ENCODE measurements at places on chromosomes 7 and 10.

DNA sequence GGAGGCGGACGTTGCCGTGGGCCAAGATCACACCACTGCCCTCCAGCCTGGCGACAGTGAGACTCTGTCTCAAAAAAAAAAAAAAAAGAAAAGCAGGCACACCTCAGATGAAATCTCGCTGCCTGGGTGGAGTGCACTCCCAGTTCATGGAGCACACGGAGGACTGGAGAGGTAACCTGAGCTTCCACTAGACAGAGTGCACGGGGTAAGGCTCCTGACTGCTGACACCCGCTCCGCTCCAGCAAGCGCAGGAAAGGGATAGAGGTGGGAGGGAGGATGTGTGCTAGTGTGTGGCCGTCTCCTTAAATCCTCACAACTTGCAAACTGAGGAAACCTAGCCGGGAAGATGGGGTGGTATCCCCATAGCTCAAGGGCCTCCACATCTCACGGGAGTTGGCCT lies 50.8 kb downstream of the FAM53B start:
- no peak for DNase-seq

DNA sequence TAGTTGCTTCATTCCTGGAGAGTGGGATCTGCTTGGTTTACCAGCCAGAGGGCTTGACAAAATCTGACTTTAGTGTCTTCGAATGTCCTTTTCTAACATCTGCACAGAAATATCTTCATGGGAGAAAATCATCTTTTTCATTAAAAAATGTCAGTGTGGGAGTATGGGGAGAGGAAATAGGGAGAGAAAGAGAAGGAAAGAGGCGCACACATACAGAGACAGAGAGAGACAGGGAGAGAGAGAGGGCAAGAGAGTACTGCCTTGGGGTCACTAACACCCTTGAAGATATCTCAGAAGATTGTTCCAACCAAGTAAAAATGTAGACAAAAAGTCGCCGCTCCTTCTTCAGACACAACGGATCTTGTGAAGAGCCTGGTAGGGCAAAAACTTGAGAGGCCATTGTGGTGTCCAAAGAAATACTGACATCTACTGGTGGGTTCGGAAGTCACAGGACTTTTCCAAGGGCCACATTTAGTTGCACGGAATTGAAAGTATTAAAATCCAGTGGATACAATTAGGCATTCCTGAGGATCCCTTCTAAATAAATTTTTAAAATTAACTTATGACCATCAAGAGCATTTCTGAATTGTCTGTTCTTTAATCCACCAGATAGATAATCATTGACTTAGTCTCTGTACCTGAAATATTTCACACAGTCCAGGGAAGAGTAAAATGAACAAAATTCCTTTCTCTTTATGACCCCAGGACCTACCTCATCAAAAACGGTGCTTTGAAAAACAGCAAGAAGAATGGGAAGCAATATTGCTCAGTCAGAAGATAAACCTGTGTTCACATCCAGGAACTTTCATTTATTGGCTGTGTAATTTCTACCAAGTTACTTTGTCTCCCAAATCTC lies 29.7 kb downstream of the VIM start:
- peak; percentile 27 for DNase-seq

- DNase-seq, result no peak
Measured at GRCh38 chr10:110764793-110765512, 106.8 kb upstream of the PDCD4 start.

DNA sequence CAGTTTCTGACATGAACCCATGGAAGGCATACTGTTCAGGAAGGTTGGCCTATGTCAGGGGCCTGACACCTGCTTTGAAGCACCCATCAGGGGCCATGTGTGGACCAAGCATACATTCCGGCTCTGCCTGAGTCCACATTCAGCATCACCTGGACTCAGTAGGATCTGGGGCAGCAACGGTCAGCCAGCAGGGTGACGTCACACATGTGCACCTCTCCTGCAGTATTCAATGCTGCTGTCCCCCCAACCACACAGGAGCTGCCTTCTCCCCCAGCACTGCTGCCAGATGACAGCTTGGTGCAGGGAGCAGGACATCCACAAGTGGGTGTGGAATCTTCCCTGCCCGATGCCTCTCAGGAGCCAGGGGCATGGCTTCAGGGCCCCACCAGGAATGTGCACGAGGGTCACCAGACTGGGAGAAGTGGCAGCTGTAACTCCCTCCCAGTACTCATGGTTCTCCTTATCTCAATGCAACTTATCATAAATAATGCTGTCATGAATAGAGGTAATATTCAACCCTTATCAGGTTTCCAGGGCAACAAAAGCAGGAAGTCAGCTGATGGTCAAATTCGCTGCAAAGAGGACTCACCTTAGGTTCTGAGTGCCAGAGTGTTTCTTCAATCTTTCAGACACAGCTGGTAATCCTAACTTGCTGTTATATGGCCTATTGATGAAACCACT lies 292.9 kb downstream of the PAXIP1 start:
- no peak for DNase-seq

GRCh38 chr10:119190353-119190752 lies 11.7 kb upstream of the PRDX3 start:
- no peak for DNase-seq

- no peak for DNase-seq
Measured at GRCh38 chr10:79209831-79210230, 137.4 kb upstream of the PPIF start.

GRCh38 chr7:151396328-151396970 lies 13.4 kb downstream of the WDR86 start:
- DNase-seq, result no peak

GRCh38 chr7:88458279-88458678 lies 151.6 kb upstream of the STEAP4 start:
- DNase-seq, result no peak

GRCh38 chr7:30175636-30176147 lies 40.9 kb downstream of the MTURN start:
- DNase-seq, result no peak

DNA sequence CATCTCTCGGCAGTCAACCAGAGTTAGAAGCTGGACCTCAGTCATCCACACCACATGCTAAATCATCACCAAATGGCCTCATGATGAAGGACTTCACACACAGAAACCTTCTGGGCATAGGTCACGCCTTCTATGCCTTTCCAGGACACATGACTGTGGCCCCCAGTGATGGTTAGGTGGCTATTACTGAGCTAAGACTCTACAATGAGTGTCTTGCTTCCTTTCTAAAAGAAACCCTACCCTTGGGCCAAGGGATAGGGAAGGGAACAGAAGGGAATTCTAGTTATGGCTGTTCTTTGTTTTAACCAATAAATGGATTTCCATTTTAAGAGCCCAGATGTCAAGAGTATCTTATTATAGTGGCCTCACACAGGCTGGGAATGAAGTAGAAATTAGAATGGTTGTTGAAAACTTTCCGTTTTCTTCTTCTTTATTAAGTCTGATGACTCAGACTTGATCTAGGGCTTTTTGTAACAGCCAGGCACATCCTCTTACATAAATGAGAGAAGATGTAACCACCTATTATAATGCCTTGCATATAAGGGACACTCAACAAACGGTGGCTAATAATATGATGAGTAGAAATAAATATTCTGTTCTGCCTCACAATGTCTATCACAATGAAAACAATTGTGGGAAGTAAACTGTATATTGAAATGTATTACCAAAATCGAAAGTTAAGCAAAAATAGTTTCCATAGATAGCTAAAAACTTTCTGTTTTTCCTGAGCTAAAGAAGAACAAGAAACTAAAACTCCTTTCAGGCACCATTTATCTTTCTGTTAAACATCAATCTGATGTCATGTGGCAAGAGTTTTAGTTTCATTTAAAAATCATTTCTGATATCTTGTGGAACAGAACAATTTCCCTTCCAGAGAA lies 62.5 kb upstream of the TOMM7 start:
- no peak for DNase-seq

- DNase-seq, result no peak
Measured at GRCh38 chr7:94697035-94697974, 41.4 kb upstream of the SGCE start.

GRCh38 chr7:132113536-132114371 lies 462.5 kb downstream of the PLXNA4 start:
- DNase-seq, result no peak

GRCh38 chr10:16440396-16441133 lies 3.8 kb downstream of the PTER start:
- DNase-seq, result no peak

DNA sequence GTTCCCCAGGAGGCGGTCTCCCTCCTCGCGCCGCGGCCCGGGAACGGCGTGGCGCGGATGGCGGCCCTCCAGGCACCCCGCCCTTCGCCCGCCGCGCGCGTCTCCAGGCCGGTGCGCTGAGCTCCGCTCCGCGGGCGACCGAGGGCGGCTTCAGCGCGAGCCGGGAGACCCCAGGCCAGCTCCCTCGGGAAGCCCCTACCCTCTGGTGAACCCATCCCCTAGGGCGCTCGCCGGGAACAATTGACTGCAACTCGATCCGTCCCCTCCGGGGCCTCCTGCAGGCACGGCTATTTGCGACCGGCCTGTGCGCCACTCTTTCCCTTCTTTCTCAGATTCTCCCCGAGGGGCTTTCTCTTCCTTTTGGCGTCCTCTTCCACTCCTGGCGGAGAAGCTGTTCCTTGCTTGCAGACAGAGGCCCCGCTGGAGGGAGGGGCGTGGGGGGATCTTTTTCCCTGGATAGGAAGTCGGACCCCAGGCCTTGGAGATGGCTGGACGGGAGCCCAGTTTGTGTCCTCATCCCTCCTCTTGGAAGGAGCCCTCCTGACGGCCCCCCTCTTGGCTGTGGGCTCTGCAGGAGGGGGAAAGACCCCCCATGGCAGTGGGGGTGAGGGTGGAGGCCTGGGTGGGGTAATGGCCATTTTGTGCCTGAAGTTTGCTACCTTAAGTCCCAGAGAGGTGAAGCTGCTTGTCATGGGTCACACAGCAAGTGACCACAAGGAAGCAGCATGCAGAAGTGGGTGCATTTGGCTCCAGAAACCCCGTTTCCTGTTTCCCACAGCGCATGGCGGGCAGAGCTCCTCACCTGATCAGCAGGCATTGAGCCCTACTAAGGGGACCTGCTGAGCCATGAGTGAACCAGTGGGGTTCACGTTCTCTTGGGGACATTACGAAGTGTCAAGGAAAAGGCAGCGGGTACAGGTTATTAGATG lies 171.2 kb upstream of the TNRC18 start:
- DNase-seq, result no peak

DNA sequence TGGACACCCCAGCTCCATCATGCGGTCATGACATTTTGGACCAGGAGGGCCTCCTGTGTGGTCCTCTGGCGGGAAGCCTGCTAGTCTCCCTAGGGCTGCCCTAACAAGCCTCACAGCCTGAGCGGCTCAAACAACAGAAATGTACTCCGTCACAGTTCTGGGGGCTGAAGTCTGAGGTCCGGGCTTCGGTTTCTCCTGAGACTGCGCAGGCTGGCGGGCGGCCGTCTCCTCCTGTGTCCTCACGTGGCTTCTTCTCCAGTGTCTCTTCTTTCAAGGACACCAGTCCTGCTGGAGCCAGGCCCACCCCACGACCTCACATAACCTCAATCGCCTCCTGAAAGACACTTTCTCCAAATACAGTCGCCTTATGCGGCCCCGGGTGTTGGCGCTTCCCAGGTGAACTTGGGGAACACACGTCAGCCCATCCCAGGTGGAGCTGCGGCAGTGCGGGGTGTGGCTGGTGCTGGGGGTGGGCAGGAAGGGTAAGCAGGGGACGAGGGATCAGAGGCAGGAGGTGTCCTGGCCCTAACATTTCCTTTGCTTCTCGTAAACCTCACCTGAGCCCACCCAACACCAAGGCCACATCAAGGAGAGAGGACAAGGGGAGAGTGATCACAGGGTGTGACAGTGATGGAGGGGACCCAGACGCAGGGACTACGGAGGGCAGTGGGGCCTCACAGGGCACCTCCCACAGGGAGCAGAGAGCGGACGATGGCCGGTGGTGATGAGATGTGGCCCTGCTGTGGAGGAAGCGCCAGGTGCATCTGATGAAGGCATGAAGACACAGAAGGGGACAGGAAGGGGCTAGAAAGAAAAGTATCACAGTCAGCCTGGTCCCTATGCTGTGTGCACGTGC lies 580.6 kb downstream of the PTPRN2 start:
- DNase-seq, result no peak

DNA sequence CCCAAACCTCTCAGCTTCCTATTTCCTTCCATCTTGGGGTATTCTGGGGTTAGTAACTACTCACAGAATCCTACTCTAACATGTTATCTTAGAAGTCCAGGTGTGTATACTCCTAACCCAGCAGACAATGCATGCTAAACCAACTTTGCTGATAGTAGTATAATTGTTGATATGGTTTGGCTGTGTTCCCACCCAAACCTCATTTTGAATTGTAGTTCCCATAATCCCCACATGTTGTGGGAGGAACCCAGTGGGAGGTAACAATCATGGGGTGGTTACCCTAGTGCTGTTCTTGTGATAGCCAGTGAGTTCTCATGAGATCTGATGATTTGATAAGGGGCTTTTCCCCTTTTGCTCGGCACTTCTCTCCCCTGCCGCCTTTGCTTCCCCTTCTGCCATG lies 135.1 kb downstream of the CHRM2 start:
- DNase-seq, result no peak

GRCh38 chr7:114138587-114138986 lies 219.8 kb upstream of the PPP1R3A start:
- DNase-seq, result no peak

DNA sequence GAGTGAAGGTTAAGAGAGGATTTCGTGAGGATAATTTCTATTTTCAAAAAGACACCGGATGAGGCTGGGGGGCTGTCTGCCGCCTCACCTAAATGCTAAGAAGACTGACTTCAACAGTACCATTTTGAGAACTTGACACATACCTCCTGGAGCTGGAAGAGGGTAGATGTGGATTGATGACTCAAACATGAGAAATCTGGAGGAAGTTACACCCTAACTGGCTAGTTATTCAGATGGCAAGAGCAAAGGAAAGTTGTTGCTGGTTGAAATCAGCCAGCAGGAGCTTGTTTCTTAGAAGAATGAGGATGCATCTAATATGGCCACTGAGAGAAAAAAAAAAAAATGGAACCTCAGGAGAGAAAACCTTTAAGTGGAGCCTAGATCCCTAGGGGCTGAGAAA lies 76.2 kb upstream of the KIAA1217 start:
- DNase-seq, result no peak

- no peak for DNase-seq
Measured at GRCh38 chr10:51291961-51292360, 217.7 kb downstream of the PRKG1 start.

GRCh38 chr7:141348728-141349127 lies 202.5 kb upstream of the AGK start:
- DNase-seq, result no peak

DNA sequence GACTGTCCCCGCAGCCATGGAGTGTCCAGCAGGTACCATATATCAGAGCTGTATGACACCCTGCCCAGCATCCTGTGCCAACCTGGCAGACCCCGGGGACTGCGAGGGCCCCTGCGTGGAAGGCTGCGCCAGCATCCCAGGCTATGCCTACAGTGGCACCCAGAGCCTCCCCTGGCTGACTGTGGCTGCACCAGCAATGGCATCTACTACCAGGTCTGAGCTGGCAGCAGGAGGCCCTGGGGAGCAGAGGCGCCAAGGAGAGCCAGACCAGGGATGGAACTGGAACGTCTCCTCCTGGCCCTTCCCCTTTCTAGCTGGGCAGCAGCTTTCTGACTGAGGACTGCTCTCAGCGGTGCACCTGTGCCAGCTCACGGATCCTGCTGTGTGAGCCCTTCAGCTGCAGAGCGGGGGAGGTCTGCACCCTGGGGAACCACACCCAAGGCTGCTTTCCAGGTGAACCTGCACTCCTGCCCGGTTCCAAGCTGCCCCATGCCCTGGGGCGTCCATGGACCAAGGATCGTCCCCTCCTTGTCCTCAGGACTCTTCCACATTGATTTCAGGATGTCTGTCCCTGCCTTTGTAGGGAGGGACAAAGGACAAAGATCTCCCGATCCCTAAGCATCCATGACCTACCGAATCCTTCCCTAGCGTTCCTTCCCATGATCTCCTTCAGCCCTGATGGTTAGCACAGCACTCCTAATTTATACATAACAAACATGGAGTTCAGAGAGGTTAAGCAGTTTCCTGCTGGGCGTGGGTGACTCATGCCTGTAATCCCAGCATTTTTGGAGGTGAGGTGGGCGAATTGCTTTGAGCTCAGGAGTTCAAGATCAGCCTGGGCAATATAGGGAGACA lies 33.3 kb downstream of the EPHB4 start:
- no peak for DNase-seq

Data from activated CD4-positive, CD25-positive, alpha-beta regulatory T cell treated with anti-CD3 and anti-CD28 coated beads, Interleukin-2, amount 50 U/mL, for 16 hours (primary cell).